ENCODE measurements at places on chromosomes 5 and 9.

DNA sequence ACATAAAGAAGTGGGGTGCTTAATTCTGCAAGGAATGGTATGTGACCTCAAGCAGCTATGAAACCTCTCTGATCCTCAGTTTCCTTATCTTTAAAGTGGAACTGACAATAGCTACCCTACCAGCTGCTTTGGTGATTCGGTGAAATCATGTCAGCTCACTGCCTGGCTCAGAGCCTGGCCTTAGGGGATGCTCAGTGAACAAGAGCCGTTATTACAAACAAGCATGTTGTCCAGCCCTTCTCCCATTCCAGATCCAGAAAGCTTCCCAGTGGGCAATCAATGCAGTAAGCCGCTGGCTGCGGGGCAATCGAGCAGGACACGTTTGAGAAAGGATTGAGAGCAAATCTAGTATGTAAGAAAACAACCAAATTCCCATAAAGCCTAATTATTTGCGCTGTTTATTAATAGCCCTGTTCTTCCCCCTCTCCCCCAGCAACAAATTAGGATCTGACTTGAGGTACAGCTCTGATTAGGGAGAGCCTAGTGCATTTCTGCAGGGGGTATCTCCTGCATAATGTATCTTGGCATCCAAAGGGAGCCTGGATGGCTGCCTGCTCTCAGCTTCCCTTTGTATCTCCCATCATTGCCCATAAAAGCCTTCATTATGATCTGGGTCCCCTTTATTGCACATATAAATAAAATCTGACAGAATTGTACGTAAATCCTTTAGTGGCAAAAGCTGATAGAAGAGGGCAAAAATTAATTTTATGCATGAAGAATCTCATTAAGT lies 371.4 kb downstream of the TMEM232 start:
- DNase-seq = no peak

DNA sequence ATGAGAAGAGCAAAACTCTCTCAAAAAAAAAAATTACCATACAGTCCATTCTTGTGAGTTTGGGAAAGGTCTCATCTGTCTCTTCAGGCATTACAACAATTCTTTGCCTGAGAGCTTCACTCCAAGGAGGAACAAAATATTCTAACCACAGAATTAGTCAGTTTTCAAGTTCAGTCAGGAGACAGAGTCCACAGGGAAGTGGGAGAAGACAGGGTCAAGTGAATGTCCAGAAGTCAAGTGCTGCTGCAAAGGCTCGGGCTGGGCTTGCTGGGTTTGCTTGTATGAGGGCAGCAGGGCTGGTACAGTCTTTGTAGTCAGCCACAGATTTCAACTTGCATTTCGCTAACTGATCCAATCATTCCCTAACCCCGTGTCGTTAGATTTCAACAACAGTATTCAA lies 17.6 kb upstream of the HEXB start:
- peak; percentile 28 for DNase-seq

- DNase-seq = no peak
Measured at GRCh38 chr9:96524764-96525163, 74.8 kb downstream of the HABP4 start.

GRCh38 chr5:162068412-162068811 lies 839 bp downstream of the GABRG2 start:
- no peak for DNase-seq

- no peak for DNase-seq
Measured at GRCh38 chr5:81782811-81783210, 31.9 kb upstream of the SSBP2 start.

- no peak for DNase-seq
Measured at GRCh38 chr9:27429436-27429835, 94.7 kb upstream of the IFNK start.

GRCh38 chr5:157434096-157434495 lies 25.9 kb upstream of the NIPAL4 start:
- no peak for DNase-seq

GRCh38 chr9:93669958-93670207 lies 93.5 kb downstream of the PHF2 start:
- DNase-seq = no peak

DNA sequence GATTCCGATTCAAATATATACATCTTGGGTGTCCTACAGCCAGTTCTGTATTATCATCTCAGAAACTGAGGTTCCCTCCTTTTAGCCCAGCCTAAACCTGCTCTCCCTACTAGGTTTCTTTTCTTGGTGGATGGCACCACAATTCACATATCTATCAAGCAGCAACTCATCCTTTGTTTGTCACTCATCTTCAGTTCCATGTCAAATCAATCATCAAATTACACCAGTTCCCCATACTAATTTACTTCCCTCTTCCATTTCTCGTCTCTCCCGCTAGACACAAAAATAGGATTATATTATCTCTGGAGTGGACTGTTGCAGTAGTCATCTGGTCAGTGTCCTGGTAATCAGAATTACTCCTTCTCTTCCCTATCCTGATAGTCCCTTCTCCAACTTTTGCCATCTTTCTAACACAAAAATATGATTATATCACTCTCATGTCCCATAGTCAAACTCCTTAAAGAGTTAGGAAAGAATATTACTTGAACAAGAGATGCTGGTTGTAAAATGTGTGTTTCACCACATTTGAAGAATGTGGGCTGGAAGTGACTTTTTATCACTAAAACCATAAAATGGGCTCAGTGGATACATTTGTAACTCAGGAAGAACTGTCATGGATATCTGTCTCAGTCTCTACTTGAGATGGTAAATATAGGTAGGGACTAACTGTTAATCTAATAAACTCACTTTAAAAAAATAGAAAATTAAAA lies 69.1 kb upstream of the RICTOR start:
- DNase-seq = no peak

- DNase-seq = no peak
Measured at GRCh38 chr5:56734091-56734694, 81.2 kb upstream of the MAP3K1 start.

DNA sequence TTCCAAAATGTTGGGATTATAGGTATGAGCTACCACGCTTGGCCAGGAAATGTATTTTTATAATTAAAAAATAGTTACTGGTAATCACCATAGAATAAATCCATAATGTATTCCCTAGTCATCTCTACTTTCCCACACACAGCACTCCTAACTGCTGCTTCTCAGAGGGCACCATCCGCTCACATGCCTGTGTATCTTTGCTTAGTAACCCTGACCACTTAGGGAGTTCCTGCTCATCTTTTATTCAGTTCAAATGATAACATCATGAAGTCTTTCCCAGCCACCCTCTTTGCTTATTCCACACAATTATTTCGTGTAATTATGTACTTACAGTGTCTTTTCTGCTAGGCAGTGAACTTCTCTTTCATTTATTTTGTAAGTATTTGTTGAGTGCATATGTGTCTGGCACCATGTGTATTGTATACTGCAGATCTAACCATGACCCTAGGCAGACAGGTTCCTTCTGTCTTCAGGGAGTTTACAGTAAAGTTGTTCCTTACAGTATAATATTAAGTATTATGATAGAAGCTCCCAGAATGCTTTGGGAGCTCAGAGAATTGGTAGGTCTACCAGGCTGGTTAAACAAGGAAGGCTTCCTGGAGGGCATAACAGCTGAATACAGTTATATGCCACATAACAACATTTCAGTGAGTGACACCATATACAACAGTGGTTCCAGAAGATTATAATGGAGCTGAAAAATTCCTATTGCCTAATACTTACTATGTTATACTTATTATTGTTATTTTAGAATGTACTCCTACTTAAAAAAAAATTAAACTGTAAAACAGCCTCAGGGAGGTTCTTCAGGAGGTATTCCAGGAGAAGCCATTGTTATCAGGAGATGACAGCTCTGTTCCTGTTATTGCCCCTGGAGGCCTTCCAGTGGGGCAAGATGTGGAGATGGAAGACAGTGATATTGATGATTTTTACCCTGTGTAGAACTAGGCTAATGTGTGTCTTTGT lies 39.2 kb downstream of the DCAF10 start:
- peak; percentile 12 for DNase-seq

- no peak for DNase-seq
Measured at GRCh38 chr5:1030801-1031271, 22.2 kb downstream of the NKD2 start.

DNA sequence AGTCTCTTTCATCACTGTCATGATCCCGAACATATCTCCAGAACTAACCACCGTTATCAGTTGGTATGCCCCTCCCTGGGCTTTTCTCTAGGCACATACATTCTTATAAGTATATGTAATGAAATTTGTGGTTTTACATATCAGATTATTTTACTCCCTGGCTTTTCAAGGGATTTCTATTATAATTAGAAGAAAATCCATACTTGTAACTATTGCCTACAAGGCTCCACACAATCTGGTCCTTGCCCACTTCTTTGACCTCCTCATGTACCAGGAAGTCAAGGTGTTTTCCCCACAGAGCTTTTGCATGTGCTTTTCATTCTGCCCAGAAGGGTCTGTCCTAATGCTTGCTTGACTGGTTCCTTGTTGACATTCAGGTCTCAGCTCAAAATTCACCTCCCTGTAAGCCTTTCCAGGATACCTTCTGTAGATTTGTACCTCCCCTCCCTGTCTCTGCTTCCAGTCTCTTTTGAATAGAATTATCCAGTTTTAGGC lies 33.6 kb upstream of the HSD17B4 start:
- no peak for DNase-seq

Data from HFFc6 (cell line).